ENCODE measurements at places on chromosomes 16 and 17.

DNA sequence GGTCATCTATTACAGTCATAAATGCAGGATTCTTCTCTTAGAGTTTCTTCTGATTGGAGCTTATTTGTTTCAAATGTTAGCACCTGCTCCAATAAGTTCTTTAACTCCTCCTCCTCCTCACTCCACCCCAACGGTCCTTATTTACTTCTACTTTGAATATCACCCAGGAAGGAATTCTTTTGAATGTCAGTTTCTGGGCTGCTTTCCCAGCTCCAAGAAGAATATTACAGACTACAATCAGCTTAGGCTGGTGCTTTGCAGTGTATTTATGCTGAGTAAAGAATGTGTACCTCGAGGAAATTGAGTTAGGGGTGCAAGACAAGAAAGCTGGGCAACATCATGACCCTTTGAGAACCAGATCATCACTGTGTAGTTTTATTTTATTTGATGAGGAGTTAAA, 30.8 kb downstream of the MAP3K3 start:
- no peak for DNase-seq

- no peak for DNase-seq
These were observed 80.7 kb upstream of the FOXF1 start for GRCh38 chr16:86429663-86430062.

DNA sequence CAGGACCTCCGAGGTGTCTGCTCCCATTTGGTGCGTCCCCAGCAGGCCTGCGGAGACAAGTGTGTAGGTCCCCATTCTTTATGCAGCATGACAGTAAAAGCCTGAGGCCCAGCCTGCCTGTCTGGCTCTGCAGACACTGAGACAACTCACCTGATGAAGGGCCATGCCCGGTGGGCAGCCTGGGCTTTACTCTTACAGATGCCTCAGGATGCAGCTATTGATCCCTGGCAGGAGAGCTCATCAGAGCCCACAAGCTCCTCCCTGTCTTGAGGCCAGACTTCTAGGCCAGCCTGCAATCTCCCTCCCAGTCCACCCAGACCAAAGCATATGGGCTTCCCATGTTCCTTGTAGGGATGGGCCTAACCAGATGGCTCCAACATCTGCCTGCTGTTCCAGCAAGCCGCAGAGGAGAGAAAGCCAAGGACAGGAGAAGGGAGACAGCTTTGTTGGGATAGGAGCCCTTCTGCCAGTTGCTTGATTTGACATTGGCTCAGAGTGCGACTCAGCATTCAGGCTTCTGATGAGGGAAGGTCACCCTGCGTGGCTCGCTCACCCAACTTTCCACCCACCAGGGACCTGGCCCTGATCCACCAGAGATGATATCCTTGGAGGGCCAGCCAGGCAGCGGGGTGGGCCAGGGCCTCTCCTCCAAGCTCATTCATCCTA, 87.5 kb downstream of the SOCS1 start:
- no peak for DNase-seq

DNA sequence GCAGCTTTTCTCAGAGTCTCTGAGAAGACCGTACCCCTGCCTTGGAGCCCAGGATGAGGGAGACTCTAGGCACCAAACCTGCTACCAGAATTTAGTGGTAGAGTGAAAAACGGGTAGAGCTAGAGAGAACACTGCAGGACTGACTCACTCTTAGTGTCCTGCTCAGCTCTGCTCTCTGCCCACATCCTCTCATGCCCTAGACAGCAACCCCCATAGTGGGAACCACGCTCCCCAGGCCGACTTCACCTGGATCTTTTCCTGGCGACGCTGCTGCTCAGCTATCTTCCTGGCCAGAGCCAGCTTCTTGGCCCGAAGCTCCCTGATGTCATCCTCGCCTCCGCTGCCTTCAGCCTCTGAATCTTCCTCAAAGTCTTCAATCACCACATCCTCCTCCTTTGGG, 26.7 kb downstream of the HIC1 start:
- no peak for DNase-seq

- no peak for DNase-seq
These were observed 189.7 kb upstream of the ZFHX3 start for GRCh38 chr16:73237601-73238000.

DNA sequence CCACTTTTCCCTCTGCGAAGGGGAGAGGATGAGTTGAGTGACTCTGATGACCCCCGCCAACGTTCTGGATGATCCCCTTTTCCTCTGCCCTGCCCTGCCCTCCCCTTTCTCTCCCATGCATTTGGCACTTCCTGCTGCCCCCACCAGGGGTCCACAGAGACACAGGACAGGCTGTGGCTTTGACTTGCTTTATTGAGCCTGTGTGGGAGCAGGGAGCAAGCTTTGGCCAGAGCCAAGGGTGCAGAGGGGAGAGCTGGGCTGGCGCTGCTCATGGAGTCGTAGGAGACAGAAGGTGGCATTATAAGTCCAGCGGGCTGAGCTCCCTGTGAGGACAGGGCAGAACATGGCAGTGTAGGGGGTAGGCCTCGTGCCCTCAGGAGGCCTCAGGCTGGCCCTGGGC, 1.6 kb downstream of the PPY start:
- DNase-seq, result no peak

Measured in GM04503 (cell line).